Cerebellum (tissue), 4 donors: ENCODE measurements at places on chromosomes 1 and 21. TPM values are rescaled to one million over a fixed set of nuclear protein-coding genes. Genes with fewer than 3 reads are reported as not detected.

Gene LPAR3
- total RNA-seq, result 0.27 TPM

Gene PLA2G4A
- total RNA-seq, result 3.3 TPM

Gene PARS2
- 4.1 TPM for total RNA-seq

Gene OR6N1
- total RNA-seq, result not detected

Gene NAXE
- total RNA-seq, result 28.3 TPM

Gene TEX38
- total RNA-seq, result not detected
